ENCODE measurements at places on chromosomes 3 and 15.
A peak's percentile ranks its signal among the peaks of the same experiment; 100 is the strongest.

- no peak for DNase-seq
- H3K27me3 ChIP-seq: no peaks in the 10 kb centered on the region
- no peak overlapping the region for H3K4me3 ChIP-seq
These were observed 11.9 kb downstream of the SPINT1 start for GRCh38 chr15:40855706-40856234.

- no peaks in the 10 kb centered on the region for H3K36me3 ChIP-seq
- H3K27ac ChIP-seq: no peak overlapping the region
- peaks cover 19% of the 10 kb centered on the region for H3K27me3 ChIP-seq
- H3K4me3 ChIP-seq: no peak overlapping the region
These were observed 317.3 kb upstream of the ARPP21 start for GRCh38 chr3:35322070-35322469.

- H3K36me3 ChIP-seq: peaks cover 6% of the 10 kb centered on the region
- no peak overlapping the region for H3K4me3 ChIP-seq
- peaks cover 50% of the 10 kb centered on the region for H3K4me1 ChIP-seq
- peak overlapping the region; percentile 10 for H3K27ac ChIP-seq
- no peak for DNase-seq
These were observed 165.6 kb downstream of the XXYLT1 start for GRCh38 chr3:195105389-195105788.

DNA sequence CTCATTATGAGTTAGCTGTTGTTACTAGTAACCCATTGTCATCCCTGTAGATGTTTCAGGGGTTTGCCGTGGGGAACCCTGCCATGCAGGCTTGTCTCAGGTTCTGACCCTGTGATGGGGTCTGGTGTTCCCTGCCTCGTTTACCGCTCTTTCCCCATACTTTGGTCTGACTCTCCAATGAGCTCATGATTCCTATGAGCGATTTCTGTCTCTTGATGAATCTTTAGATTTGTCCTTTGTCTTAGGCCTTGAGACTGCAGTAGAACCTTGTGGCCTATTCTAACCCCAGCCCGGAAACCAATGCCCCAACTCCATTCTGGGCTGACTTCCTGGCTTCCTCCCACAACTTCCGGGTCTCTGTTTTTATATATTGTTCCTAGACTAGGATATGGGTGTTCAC lies 11.3 kb upstream of the IQGAP1 start:
- no peak overlapping the region for H3K27ac ChIP-seq
- H3K27me3 ChIP-seq: no peaks in the 10 kb centered on the region
- H3K4me3 ChIP-seq: no peak overlapping the region
- no peaks in the 10 kb centered on the region for H3K4me1 ChIP-seq

GRCh38 chr3:184742676-184743135 lies 30.8 kb upstream of the MAGEF1 start:
- H3K4me3 ChIP-seq: peak overlapping the region; percentile 57
- H3K4me1 ChIP-seq: peaks cover 49% of the 10 kb centered on the region
- no peak for DNase-seq
- H3K27me3 ChIP-seq: no peaks in the 10 kb centered on the region

Measured in type B pancreatic cell (in vitro differentiated cells).